Posterior cingulate gyrus (tissue), 11 donors: ENCODE measurements at places on chromosomes 7 and 10.

- DNase-seq: no peak
These were observed 126.9 kb upstream of the EFCAB10 start for GRCh38 chr7:105707967-105708762.

GRCh38 chr10:119365773-119366599, 158.6 kb downstream of the GRK5 start:
- no peak for DNase-seq

- no peak for DNase-seq
These were observed 381.1 kb upstream of the SEMA3D start for GRCh38 chr7:85567983-85568382.

DNA sequence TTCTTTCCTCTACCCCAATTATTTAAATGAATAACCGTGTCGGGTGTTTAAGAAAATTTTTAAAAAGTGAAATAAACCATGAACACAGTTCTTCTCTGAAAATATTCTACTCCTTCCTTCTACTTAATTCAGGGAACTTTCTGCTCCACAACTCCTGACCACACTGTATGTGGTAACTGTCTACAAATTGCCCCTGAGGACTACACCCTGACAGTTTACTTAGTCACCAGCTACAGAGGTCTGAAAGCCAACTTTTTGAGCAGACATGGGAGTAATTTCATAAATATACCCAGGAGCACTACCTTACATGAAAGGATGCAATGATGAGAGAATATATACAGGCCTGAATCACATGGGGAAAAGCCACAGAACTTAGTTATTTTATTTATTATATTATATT, 523.2 kb upstream of the SORCS1 start:
- no peak for DNase-seq

GRCh38 chr10:58291538-58292174, 22.7 kb downstream of the CISD1 start:
- DNase-seq: no peak

GRCh38 chr7:124738639-124739038, 27.0 kb downstream of the GPR37 start:
- DNase-seq: no peak

GRCh38 chr10:78520737-78521430, 487.2 kb downstream of the RPS24 start:
- DNase-seq: peak; percentile 69

DNA sequence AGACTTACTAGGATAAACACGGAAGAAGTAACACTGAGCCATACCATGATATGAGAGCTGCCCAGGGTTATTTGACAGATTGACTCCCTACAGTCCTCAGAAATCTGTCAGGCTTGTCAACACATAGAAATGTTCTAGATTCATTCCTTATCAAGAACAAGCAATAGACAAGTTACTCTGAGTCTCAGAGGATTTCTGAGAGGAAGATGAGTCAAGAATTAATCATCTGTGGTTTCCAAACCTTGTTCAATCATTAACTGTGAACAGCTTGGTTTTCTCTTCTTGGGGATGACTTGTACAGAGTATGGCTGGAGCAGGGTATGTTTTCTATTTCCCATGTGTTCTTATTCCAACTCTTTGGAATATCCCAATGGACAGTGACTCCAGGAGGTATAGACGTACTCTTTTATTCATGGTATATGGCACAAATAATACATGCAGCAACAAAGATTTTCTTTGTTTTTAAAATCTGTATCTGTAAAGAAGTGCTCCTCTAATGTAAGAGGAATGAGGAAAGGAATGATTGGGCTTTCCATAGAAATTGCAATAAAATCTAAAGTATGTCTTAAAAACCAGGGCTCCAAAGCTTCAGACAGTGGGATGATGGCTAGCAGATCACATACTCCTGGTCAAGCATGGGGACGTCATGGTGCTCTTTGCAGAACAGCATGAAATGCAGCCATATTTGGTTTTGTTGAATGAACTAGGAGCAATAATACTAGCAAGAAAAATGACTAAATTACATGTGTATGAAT, 11.9 kb upstream of the SFR1 start:
- DNase-seq: no peak

DNA sequence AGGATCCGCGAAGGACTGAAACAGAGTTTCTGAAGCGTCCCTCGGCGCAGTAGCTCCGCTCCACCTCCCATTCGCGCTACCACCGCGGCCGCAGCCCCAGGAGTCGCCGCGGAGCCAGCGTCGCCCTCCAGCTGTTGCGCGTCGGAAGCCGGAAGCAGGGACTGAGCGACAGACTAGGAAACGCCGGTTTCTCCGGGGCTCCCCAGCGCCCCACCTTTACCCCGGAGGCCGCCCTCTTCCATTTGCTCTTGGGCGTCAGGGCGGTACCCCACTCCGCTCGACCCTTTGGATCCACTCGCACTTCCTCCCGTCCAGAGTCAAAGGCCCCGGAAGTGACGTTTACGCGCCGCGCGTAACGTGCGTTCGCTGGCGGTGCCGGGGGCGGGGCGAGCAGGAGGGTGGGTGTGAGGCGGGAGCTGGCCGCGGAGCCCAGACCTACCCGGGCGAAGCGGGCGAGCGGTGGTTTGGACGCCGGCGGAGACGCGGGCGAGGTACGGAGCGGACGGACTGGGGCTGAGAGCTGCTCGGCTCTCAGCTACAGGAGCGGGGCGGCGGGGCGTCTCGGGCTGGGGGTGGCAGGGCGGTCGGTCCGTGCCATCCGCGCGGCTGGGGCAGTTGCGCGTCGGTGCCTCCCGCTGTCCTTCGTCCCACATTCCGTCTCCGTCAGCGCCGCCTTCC, at the start of gene RABGEF1:
Gene RABGEF1 (plus strand): TSS at position 432 of the 678 bp plus-strand sequence. CDS start 31,167 bp downstream, outside the sequence.
- peak; percentile 97 for DNase-seq

DNA sequence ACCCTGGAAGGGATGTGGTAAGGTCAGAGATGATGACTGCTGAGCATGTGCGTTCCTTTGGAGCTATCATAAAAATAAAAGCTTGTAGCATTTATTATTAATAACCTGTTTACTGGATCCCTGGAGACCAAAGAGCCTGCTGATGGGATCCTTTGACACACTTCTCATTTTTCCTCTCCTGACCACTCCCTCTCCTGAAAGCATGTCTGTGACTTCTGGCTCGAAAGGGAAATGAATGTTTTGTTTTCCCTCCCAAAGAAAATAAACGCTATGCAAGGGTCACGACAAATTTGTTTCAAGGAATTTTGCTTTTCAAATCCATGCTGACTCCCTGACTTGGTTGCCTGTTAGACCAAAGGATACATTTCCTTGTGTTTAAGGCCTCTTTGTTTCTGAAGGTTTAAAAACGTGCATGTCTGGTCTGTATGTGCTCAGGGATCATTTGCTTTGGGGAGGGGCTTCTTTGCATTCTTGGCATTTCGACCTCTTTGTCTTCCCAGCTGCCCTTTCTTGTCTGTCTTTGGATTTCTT, 185.1 kb upstream of the AGK start:
- no peak for DNase-seq

DNA sequence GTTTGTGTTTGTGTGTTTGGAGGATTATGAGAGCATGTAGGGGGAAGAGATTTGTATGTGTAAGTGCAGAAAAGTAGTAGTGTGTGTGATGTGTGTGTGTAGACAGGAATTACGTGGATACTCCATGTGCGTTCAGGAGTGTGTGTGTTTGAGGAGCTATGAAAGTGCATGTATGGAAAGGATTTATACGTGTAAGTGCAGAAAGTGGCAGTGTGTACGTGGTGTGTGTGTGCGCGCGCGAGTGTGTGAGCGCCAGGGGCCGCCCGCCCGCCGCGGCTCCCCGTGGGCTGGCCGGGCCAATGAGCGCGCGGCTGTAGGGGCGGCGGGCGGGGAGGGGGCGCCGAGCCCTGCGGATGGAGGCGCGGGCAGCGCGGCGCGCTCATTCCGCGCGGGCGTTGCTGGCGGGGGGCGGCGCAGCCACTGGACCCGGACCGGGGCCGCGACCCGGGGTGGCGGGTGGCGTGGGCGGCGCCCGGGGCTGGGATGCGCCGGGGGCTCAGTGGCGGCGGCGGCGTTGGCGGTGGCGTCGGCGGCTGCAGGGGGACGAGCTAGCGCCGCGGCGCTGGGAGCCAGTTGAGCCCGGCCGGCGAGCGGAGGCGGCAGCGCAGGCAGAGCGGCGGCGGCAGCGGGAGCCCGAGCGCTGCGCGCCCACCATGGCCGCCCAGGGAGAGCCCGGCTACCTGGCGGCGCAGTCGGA, at the start of gene BICC1:
Gene BICC1 (plus strand): TSS at position 382 of the 697 bp plus-strand sequence. CDS start 272 bp downstream, at position 654.
- DNase-seq: peak; percentile 41

- DNase-seq: no peak
These were observed 37.1 kb upstream of the ZRANB1 start for GRCh38 chr10:124904796-124905195.

DNA sequence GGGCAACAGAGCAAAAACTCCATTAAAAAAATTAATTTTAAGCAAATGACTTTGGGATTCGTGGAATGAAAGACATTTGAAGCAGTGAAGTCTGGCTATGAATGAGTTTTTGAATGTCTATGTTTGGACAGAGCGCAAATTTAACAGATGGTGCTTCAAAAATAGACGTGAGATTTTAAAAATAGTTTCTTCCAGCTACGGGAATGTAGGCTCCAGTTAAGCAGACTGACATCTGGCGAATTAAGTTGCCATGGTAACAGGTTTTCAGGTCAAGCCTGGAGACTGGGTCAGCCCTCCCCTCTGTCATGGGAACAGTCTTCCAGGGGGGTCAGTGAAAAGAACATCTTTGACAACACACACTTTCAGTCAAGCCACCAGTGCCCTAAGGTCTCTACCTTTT, 62.0 kb downstream of the MYOF start:
- peak; percentile 27 for DNase-seq

DNA sequence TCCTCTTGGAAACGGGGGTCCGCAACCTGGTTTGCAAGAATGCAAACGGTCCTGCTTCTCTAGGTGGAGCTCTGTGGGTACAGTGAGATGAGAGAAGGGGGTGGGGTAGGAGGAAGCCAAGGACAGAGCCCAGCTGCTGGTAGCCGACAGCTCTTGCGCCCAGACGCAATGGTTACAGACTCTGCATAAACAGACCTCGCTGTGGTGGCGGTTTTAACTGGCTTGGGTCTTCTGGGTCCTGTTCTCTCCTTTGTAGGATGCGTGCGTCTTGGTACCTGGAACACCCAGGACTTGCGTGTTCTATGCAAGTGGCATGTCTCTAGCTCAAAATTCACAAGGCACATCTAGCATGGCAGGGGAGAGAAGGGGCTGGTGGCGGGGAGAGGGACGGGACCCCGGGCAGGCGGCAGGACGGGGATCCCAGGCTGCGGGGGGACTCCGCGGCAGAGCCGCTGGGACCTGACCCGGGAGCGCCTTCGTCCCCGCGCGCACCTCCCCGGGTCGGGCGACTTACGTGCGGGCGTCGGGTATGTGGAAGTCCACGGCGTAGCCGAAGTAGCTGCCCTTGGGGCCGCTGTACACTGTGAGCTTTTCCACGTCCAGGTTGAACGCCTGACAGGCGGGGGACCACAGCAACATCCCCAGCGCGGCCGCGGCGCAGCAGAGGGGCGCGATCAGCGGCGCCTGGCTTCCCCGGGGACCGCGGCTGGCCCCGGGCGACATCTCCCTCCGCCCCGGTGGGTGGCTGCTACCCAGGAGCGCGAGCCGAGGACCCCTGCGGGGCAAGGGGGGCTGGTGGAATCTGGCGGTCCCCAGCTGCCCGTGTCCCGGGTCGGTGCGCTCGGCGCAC, 448 bp downstream of the ITGA8 start:
- no peak for DNase-seq

DNA sequence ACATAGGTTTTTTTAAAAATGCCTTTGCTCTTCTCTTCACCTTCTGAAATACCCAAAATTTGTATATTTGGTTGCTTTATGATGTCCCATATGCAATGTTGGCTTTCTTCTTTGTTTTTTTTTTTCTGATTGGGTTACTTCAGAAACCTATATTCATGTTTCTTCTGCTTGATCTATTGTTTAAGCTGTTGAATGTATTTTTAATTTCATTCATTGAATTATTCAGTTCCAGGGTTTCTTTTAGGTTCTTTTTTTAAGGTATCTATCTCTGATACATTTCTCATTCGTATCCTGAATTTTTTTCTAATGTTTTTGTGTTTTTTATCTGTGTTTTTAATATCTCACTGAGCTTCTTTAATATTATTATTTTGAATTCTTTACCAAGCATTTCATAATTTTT, 221.0 kb upstream of the MTPN start:
- DNase-seq: no peak

DNA sequence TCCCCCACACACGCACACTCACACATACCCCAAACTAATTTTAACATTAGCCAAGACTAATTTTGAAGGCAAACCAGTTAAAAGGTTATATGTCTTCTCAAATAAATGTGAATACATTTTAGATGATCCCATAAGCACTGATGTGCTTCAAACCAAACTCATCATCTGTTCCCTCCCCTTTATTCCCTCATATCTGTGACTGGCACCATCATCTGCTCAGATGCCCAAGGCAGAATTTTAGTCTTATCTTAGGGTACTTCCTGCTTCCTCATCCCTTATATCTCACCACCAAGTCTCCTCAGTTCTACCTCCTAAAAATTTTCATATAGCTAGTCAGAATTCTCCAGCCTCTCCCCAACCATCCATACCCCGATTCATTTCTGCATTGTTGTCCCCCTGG, 80.4 kb downstream of the UPF2 start:
- no peak for DNase-seq

DNA sequence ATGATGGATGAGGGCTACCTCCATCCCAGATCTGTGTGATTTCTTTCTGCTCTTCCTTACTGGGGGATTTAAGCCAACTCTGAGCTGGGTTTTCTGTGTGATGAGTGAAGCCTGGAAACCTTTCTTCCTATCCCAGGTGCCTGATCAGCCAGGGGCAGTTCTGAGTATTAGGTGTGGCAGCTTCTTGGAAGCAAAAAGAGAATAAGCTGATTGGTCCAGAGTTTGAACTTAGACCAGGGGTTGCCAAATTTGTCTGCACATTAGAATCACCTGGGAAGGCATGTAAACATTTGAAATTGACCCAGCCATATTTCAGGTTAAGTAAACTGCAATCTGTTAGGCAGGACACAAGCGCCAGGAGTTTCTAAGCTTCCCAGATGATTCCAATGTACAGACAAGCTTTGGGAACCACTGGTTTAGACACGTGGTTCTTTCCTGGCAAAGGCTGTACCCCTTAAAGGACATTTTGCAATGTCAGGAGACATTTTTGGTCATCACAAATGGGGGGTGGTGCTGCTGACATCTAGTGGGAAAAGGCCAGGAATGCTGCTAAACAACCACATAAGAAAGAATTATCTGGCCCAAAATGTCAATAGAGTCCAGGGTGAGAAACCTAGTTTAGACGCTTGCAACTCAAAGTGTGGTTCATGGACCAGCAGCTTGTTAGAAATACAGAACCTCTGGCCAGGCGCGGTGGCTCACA, 160.5 kb upstream of the GHITM start:
- DNase-seq: no peak

DNA sequence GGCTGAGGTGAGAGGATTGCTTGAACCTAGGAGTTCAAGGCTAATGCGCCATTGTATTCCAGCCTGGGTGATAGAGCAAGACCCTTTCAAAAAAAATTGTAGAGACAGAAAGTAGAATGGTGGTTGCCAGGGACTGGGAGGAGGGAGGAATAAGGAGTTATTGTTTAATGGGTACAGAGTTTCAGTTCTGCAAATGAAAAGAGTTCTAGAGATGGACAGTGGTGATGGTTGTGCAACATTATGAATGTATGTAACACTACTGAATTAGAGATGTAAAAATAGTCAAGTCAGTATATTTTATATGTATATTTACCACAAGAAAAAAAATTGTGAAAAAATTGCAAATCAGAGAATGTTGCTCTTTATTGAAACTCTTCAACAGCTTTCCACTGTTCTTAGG, 266.5 kb upstream of the NPY start:
- DNase-seq: no peak
